ENCODE measurements at places on chromosomes 1 and 21.
A peak's percentile ranks its signal among the peaks of the same experiment; 100 is the strongest.

DNA sequence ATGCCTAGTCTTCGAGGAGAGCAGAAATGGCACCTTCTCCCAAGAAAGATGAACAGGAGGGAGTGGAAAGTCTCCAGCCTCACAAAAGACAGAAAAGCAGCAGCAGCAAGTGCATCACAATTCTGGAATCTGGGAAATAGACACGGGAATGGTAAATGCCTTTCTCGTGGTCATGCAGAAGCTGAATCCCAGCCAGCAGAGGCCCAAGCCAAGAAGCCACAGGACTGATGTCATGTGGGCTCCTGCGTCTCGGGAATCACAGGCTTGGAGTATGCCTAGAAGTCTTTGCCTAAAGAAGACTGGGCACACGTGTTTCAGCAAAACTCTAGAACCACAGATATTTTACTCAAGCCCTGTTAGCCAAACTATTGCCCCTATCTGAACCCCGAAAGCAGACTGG is 260.3 kb upstream of the PLD5 start:
- DNase-seq = no peak

DNA sequence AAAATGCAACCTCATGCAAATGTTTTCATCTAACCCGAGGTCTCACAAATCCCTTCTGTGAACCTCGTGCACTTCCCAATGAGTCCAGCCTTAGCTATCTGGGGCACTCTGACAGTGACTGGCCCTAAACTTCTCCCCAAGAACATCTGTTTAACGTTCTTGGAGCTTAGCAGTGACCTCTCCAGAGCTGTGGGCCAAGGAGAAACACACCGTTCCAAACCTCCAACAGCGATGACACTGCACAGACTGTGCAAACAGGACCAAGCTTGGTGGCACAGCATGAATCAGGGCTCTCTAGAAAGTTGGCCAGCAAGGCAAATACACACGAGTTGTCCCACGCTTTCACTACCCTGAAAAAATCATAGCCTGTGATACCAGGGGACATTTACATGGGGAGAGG is 15.8 kb downstream of the BEND5 start:
- no peak for DNase-seq

- no peak for DNase-seq
Measured at GRCh38 chr1:245651093-245651492, 496.3 kb downstream of the KIF26B start.

GRCh38 chr1:26555550-26555981 is 26.0 kb downstream of the RPS6KA1 start:
- DNase-seq = no peak

- no peak for DNase-seq
Measured at GRCh38 chr1:70764747-70765146, 282.9 kb downstream of the PTGER3 start.

DNA sequence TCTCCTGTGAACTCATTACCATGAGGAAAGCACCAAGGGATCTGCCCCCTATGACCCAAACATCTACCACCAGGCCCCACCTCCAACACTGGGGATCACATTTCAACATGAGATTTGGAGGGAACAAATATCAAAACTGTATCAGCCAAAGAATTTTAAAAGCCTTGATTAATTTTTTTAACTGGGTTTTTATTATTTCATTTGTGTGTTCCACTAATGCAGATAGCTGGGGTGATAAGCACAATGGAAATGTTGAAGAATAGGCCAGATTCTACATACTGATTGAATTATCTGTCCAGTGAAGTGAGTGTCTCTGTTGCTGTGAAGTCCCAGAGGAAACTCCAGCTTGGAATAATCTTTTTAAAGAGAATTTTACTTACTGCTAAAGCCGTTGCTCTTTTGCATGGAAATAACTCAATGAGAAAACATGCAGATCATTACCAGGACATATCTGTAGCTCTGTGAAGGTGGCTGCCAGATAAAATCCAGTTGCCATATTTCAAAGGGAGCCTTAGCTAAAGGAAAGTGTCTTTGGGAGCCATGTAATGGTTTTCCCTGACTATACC is 44.4 kb upstream of the DHCR24 start:
- DNase-seq = no peak

GRCh38 chr1:207021876-207022596 is 10.5 kb downstream of the C1orf116 start:
- no peak for DNase-seq

DNA sequence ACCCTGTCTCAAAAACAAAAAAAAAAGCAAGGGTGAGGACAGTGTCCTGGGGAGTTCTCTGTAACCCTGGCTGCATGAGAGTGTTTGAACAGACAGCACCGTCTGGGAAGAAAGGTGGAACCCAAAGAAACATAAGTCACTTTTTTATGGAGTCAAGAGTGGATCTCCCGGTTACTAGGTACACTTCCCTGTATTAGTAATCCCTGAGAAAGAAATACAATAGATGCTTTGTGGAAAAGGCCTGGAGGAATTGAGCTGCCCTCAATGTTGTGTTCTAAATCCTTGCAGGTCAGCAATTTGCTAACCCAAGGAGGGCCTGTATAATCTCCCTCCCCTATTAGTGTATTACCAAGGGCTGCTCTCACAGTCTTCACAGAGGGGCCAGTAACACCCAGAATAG is 16.6 kb downstream of the DEGS1 start:
- no peak for DNase-seq

DNA sequence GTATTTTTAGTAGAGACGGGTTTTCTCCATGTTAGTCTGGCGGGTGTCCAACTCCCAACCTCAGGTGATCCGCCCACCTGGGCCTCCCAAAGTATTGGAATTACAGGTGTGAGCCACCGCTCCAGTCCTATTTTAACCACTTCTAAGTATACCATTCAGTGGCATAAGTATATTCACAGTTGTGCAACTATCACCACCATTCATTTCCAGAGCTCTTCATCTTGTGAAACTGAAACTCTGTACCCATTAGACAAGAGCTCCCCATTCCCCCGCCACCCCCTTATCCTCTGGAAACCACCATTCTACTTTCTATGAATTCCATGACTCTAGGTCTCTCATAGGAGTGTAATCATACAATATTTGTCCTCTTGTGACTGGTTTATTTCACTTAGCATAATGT is 40.2 kb upstream of the CAMTA1 start:
- peak; percentile 56 for DNase-seq

GRCh38 chr1:89815611-89816010 is 5.2 kb upstream of the LRRC8D start:
- DNase-seq = no peak

- DNase-seq = no peak
Measured at GRCh38 chr21:34996304-34997101, 52.6 kb downstream of the RUNX1 start.

- DNase-seq = no peak
Measured at GRCh38 chr1:83741770-83742169, 257.2 kb downstream of the TTLL7 start.
